ENCODE measurements at places on chromosomes 7 and 10.

DNA sequence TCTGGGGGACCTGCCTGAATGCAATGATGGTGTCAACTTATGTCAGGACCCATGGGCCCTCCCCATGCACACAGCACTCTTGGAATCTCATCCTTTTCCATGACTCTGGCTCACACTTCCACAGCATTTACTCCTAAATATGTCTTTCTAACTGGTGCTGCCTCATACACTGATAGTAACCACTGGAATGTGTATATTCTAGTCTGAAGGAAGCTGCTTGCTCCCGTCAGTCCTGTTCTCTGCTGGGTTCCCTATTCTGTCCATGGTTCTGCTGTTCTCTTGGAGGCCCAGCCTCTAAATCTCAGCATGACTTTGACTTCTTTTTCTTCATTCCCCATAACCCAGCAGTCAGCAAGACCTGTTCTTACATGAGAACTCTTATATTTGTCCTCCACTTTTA lies 1055.1 kb downstream of the KCNMA1 start:
- no peak for DNase-seq

DNA sequence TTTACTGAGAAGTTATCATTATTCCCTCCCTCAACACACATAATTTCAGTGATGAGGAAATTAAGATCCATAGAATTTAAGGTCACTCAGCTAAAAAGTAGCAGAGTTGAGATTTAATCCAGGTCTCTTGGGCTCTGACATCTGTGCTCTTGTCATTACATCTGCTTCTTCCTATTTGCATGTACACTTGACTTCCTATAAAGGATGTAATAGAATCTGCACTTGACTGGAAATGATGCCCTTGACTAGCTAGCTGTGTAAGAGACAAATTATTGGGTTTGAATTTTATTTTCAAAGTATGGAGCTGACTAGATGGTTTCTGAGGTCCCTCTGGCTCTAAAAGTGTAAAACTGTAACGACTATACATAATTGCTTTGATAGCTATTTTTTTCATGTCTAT lies 59.5 kb downstream of the AGK start:
- no peak for DNase-seq

DNA sequence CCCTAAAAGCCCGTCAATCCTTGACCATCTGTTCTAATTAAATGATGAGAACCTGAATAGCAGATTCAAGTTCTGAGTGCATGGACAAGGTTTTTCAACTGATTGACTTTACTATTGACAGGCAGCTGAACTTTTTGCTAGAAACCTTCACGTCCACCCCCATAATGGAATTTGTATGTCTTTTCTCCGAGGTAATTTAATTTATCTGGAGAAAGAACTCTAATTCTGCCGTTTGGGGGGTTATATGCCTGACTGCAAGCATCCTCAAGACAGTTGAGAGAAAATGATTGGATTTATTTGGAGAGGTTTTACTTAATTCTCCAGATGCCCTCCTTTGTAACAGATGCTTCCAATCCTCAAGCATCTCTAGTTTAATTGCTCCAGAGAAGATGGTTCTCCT lies 1053.4 kb upstream of the AUTS2 start:
- DNase-seq = no peak

GRCh38 chr7:87628780-87629569 lies 777 bp downstream of the RUNDC3B start:
- DNase-seq = peak; percentile 40
